K562 (cell line): ENCODE measurements at places on chromosomes 12 and 14. TPM values are rescaled to one million over a fixed set of nuclear protein-coding genes. Genes with fewer than 3 reads are reported as not detected.

GRCh38 chr12:4268329-4269181 is 5.0 kb upstream of the CCND2 start:
- peak overlapping the region; percentile 45 for H3K4me3 ChIP-seq
- peaks cover 23% of the 10 kb centered on the region; the same call in 2 of the 3 replicates for H3K27me3 ChIP-seq
- DNase-seq = no peak
- peaks cover 15% of the 10 kb centered on the region for H3K4me1 ChIP-seq

The TAS2R7 gene
- total RNA-seq = not detected in 2 replicates

DNA sequence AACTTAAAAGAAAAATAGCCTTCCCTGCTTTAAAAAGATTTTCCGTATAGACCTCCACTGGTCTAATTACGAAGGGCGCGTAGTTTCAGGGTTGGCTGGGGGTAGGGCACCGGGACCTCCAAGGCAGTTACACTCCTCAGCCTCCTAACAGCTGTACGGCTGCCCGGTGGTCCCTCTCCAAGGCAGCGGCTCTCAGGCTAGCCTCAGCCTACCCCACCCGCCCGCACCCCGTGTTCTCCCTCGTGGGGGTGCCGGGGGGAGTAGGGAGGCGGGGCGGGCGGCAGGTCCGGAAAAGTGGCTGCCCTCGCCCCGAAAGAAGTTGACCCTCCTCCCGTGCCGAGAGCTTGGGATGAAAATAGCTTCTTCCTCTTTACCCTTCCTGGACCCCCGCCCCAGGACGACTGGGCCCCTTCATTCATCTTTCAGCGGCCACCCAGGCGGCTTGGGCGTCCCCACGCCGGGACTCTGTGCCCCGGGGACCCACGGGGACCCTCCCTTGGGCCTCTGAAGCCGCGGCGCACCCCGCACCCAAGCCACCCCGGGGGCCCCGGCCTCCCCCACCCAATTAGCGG is 991 bp upstream of the RCOR1 start:
- H3K4me1 ChIP-seq = peaks cover 33% of the 10 kb centered on the region
- peak overlapping the region; percentile 98 for H3K27ac ChIP-seq
- peaks cover 8% of the 10 kb centered on the region; the same call in 1 of the 3 replicates for H3K36me3 ChIP-seq
- H3K27me3 ChIP-seq = no peaks in the 10 kb centered on the region

DNA sequence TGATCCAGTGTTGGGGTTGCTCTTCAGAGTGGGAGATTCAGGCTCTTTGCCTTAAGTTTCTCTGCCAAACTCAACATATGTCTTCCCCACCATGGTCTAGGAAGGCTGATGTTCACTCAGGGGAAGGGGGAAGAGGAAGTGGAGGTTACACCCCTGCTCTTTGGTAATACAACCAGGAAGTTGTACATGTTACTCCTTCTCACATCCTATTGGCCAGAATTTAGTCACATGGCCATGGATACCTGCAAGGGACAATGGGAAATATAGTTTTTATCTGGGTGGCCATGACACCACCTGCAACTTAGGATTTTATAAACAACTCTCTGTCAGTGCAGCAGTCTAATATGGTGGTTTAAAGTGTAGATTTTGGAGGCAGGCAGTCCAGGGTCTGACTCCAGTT is 150.9 kb downstream of the TBX5 start:
- H3K4me1 ChIP-seq = no peaks in the 10 kb centered on the region
- H3K27me3 ChIP-seq = no peaks in the 10 kb centered on the region
- no peak overlapping the region for H3K27ac ChIP-seq
- DNase-seq = peak; percentile 10
- H3K36me3 ChIP-seq = no peaks in the 10 kb centered on the region

GRCh38 chr12:56079723-56080555 is at the start of gene ERBB3:
Gene ERBB3 (plus strand): TSS chr12:56080165. CDS start chr12:56080301, 136 bp downstream.
- peaks cover 40% of the 10 kb centered on the region for H3K4me1 ChIP-seq
- no peaks in the 10 kb centered on the region for H3K27me3 ChIP-seq
- no peaks in the 10 kb centered on the region for H3K36me3 ChIP-seq
- H3K27ac ChIP-seq = no peak within 1 kb of the TSS

GRCh38 chr12:63238892-63239291 is 87.9 kb upstream of the AVPR1A start:
- no peak for DNase-seq
- H3K4me3 ChIP-seq = no peak overlapping the region
- no peaks in the 10 kb centered on the region for H3K27me3 ChIP-seq
